Activated gamma-delta T cell treated with anti-CD3 and anti-CD28 coated beads, Interleukin-2, amount 50 U/mL, for 16 hours (primary cell): ENCODE measurements at places on chromosomes 7 and 10.
A peak's percentile ranks its signal among the peaks of the same experiment; 100 is the strongest.

GRCh38 chr10:43204943-43205671 is 61.8 kb downstream of the RASGEF1A start:
- DNase-seq: peak; percentile 29

- DNase-seq: no peak
Observed at GRCh38 chr10:47133871-47134570, 166.0 kb upstream of the GDF10 start.

GRCh38 chr10:114352653-114353298 is 51.5 kb downstream of the AFAP1L2 start:
- no peak for DNase-seq

DNA sequence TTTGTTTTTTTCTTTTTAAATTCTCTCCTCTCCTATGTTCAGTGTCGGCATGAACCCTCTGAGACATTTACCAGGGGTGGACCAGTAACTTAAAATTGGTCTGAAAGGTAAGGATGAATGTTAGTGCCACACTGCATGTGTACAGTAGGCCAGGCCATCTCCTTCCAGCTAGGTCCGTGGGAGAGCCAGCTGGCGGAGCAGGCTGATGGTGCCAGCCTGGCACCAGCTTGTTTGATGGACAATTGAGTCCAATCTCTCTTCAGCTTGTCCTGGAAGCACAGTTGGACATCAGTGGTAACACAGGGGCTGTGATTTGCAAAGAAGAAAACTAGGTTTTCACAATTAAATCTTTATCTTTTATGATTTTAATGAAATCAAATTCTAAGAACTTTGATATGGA is 136.5 kb downstream of the CNNM2 start:
- DNase-seq: no peak

DNA sequence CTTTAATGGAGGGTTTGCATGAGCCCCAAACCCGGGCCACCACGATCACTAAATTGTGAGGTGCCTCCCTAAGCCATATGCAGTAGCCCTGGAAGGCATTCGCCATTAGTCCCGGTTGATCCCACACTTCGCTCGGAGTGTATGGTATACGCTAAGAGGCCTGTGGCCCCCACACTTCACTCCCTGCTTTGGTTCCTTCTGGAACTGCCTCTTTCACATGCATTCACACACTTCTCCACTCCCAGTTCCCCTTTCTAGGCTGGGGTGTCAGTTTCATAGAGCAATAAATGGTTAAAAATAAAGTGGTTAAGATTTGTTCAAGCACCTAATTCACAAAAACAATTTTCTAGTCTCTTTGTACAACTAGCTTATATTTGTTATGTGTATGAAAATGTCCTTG is 212.1 kb upstream of the KCND2 start:
- no peak for DNase-seq

DNA sequence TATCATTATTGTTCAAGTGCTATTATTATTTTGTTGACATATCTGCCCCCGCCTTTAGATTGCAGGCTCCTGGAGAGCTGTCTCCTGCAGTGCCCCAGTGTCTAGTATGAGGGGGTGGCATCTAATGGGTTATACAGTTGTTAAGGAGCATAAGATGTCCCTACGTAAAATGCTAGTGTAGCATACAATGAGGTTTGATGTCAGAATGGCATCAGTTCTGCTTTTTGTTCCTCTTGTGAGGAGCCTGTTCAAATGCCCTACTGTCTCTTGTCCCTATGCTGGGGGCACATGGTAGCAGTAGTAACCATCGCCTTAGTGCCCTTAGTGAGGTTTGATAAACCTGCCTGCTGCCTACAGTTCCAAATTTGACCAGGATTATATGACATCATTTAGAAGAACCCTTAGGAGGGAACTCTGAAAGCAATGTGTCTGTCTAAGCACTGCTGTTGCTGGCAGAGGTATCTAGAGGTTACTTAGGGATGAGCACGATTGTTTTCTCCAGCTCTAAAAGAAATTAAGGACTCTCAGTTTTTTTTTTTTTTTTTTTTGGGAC is 9.7 kb downstream of the CREM start:
- DNase-seq: no peak

- DNase-seq: no peak
Observed at GRCh38 chr10:110648692-110649346, 4.7 kb downstream of the RBM20 start.

DNA sequence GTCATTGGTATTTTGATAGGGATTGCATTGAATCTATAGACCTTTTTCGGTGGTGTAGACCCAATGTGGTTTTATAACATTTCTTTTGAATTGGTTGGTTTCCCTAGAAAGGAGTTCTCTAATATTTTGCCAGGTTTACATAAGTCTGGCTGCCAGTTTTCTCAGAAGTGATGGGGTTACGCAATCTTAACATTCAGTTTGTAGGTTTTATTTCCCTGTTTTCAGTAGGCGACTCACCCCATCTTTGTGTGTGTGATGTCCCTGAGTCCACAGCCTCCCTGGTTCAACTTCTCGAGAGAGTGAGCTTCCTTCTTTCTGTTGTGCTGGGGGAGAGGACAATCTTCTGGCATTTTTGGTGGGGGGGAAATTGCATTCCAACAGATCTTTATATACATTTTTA is 9.6 kb upstream of the KIF5B start:
- no peak for DNase-seq

GRCh38 chr7:69272101-69272500 is 326.2 kb upstream of the AUTS2 start:
- DNase-seq: no peak
